ENCODE measurements at places on chromosomes 5 and 9.

GRCh38 chr9:135507104-135508035, 6.9 kb downstream of the MRPS2 start:
- no peak for DNase-seq

DNA sequence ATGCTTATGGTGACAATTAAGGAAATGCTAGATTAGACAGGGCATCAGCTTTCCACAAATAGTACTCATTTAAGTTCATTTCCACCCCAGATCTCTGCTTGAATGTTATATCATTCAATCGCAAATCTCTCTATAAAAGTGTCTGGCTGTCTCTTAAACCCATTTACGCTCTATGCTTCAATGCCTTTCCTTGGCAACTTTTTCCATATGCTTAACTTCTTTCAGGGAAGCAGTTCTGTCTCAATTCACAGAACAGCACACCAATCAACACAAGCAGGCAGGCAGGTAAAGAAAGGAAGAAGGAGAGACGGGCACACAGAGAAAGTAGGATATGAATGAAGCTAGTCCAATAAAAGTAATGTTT, 243.1 kb downstream of the DENND1A start:
- no peak for DNase-seq

GRCh38 chr9:34334337-34334824, 5.0 kb downstream of the NUDT2 start:
- no peak for DNase-seq

DNA sequence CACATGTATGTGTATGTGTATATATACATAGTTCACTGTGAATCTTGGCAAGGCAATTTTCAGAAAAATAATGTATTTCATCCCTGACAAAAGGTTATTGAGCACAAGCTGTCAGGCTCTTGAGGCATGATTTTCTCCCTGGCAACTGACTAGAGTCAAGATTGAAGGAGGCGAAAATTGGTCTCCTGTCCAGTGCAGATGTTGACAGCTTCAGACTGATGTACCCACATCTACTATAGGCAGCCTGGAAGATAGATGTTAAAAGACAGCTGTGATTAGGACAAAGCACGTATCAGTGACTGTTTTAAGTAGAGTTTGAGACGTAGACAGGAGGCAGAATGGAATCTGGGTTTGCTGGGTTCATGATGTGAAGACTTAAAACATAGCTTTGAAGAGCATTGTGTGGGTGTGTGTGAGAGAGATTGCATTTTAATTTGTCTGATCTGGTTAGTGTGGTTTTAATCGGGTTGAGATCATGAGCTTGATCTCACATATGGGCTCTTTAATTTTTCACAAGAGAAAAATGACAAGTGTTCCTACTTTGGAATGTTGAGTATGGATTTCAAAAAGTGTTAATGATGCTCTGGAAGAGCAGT, 39.1 kb downstream of the CTNNA1 start:
- DNase-seq, result no peak

DNA sequence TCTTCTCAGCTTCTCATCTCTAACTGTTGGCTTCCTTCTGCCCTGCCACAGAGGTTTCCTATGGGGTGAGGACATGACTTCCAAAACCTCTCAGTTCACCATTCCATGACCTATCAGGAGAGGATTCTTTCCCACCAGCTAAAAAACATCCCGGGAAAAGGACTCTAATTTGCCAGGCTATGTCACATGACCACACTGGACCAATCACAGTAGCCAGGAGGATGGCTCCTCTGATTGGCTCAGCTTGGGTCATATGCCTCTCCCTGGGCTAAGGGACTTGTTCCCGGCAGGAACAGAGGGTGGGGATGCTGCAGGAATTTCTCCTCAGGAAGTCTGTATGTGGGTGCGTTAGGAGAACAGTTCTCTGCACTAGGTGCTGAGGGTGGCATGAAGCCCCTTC, 40.3 kb upstream of the XPA start:
- DNase-seq, result no peak

DNA sequence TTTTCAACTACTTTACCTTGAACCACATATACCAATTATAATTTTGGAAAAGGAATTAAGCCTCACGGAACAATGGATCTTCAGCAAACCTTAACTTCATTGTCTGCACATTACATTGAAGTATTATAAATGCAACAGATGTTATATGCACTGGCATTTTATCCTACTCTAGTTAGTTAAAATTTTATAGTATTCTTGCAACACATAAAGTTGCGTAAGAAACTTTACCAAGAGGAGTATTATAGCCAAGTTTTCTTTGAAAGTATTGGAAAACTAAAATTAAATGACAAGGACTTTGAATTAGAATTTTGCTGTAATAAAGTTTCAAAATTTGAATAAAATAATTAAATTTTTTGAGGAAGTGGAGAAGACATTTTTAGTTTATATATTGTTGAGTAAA, 63.4 kb upstream of the SREK1 start:
- no peak for DNase-seq

DNA sequence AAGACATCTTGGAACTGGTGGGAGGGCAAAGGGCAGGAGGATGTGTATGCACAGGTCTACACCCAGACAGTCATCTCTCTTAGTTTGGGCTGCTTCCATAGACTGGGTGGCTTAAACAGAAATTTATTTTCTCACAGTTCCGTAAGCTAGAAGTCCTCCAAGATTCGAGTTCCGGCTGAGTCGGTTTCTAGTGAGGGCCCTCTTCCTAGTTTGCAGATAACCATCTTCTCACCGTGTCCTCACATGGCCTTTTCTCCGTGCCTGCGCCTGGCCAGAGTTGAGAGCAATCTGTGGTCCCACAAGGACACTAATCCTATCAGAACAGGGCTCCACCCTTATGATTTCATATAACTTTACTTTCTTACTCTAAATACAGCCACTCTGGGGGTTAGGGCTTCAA, 4.1 kb downstream of the SMIM32 start:
- DNase-seq, result no peak

DNA sequence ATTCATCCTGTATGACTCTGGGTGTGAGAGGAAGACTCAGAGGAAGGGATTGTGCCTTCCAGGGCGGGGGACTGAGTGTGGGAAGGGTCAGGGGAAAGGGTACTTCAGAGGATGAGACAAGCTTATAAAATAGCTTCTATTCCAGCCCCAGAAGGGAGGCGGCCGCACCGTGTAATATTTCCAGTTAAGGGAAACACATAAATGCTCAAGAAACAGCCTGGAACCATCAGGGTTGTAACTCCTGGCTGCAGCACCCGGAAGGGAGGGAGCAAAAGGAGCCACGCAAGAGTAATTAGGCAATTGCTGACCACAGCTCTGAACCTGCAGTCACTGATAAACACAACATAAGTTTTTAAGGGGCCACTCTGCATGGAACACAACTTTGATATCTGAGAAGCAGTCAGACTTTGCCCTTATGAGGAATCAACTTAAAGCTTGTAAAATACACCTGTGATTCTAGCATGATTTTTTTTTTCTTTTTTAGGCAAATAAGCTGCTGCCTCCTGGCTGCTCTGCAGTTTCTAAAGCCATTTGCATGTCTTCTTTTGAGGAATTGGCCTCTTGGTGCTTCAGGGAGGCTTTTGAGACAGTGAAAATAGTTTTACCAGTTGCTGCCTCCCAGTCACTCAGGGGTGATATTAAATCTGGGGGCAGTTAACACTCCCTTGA, 382.7 kb downstream of the ENC1 start:
- no peak for DNase-seq

DNA sequence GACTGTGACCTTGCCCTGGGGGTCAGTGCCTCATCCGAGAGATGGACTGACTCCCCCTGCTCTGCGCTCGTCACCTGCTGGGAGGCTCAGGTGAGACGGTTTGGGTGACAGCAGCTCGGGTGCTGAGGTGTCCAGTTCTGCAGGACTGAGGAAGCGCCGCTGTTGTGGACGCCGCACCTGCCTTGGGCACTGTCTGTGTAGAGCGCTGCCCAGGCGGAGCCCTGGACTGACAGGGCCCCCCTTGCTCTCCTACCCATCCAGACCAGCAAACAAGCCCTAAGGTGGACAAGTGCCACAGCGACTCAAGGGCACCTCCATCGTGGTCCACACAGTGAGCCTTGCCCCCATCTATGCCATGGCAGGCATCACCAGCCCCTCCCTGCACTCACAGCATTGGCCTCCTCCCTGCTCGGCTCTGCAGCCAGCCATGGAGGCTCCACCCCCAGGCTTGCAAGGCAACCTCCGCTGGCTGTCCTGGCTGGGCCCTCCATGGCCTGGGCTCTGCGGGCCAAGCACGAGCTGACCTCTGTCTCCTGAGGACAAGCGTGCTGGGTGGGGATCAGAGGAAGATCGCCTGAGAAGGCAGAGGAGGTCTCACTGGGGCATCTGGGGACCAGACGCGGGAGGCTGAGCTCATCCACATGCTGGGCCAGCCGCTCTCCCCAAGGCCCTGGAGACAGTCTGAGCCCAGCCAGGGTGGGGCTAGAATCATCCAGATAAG, 87.1 kb upstream of the COL5A1 start:
- no peak for DNase-seq

- DNase-seq, result no peak
These were observed 89.8 kb downstream of the SLC1A3 start for GRCh38 chr5:36696059-36696673.

DNA sequence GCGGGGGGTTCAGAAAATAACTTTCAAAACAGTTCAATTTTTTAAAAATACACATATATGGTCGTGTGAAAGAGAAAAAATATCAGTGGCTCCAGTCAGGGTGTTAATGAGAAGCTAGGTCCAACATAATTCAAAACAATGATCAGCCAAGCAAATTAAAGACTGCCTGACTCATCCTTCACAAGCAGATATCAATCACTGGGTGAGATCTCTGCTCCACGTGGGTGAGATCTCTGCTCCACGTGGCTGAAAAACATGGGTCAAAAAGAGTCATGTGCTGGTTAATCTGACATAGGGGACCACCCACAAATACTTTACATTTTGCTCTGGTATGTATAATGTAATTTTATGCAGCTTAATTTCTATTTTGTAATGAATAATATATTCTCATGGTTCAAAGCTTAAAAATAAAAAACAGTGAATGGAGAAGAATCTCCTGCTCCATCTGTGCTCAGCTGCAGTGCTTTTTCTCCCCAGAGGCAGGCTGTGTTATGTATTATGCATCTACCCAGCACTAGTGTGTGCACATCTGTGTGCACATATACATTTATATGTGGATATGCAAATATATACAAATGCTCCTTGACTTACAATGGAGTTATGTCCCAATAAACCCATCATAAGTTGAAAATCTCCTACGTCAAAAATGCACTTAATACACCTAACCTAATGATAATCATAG, 93.1 kb upstream of the S1PR3 start:
- DNase-seq, result no peak

DNA sequence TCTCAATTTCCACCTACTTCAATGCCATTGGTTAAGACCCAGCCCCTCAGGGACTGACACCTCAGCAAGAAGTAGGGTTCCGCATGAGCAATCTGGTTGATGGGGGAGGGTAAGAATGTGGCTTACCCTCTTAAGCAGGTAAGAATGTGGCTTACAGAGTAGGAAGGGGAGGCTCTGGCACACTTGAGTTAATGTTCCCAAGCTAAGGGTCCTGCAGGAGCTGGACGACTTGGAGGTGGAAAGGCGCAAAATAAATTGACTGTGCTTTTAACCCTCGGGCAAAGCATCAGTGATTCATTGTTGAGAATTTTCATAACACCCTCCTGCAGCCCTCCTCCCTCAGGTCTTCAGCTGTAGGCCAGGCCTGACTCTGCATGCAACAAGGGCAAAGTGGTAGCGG, 24.9 kb upstream of the ADRA1B start:
- no peak for DNase-seq

DNA sequence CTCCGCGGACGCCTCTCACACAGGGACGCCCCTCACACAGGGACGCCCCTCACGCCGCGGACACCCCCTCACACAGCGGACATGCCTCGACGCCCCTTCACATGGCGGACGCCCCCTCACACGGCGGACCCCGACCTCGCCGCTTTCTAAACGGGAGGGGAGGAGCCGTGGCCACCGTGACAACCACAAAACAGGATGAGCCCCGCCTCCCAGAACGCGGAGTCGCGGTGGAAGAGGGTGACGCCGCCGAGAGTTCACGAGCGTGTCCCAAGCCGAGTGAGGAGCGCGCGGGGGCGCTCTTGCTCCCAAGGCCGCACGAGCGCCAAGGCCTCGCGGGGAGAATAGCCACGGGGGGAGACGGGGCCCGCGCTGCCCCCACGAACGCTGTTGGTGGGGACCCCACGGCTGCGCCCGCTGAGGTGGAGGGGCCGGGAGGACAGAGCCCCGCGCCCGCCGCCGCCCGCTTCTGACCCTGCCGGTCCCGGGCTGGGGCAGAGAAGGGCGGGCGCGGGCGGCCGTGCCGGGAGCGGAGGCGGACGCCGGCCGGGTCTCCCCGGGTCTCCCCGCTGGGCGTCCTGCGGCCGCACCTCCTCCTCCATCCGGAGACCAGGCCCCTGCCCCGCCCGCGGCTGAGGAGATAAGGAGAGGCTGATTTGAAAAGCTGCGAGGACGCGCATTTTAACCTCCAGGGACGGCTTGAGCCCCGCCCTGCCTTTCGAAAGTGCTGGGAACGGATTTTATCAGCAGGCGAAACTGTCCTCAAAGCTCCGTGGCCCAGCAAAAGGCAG, 3.9 kb upstream of the NKD2 start:
- DNase-seq, result no peak

DNA sequence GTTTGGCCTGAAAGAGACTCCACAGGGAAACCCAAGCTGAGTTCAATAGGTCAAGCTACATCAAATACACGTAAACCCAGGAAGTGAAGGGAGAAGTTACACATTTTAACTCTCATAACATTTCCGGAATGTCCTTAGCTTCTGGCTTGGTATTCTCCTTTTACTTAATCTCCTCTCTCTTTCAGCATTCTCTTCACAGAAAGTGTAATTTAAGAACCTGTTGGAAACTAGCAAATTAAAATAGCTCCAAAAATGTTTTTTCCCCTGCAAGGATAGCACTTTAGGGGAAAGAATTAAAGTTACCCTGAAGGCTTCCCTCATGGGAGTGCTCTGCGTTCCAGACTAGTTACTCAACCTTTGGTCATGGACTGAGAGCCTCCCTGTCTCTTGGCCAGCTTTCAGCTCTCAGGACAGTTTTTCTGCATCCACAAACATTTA, 292.7 kb upstream of the TARS1 start:
- no peak for DNase-seq

- DNase-seq, result no peak
These were observed 80.6 kb downstream of the FEM1C start for GRCh38 chr5:115463983-115464382.

- no peak for DNase-seq
These were observed 72.3 kb upstream of the RAD23B start for GRCh38 chr9:107210775-107211174.

Data from stimulated activated CD8-positive, alpha-beta memory T cell treated with anti-CD3 and anti-CD28 coated beads, Interleukin-7, amount 100 ng/mL, for 48 hours (primary cell).